ENCODE measurements at places on chromosomes 3 and 15.

- peak; percentile 59 for DNase-seq
Observed at GRCh38 chr3:184154885-184155643, at the start of gene DVL3. TSS of gene DVL3 (plus strand) at chr3:184155377. CDS start at chr3:184155636, 259 bp downstream.

- DNase-seq = no peak
Observed at GRCh38 chr15:24944954-24945353, 9.8 kb upstream of the SNRPN start.

- no peak for DNase-seq
Observed at GRCh38 chr15:71549091-71549490, 261.3 kb upstream of the NR2E3 start.

- DNase-seq = no peak
Observed at GRCh38 chr3:15831927-15832326, 34.1 kb upstream of the ANKRD28 start.

- peak; percentile 34 for DNase-seq
Observed at GRCh38 chr3:178001670-178002101, 534.5 kb upstream of the KCNMB2 start.

GRCh38 chr3:52109611-52110301 is 44.5 kb downstream of the POC1A start:
- no peak for DNase-seq

- no peak for DNase-seq
Observed at GRCh38 chr3:71891483-71891882, 106.5 kb upstream of the PROK2 start.

- DNase-seq = no peak
Observed at GRCh38 chr3:182364723-182365650, 428.3 kb upstream of the ATP11B start.

DNA sequence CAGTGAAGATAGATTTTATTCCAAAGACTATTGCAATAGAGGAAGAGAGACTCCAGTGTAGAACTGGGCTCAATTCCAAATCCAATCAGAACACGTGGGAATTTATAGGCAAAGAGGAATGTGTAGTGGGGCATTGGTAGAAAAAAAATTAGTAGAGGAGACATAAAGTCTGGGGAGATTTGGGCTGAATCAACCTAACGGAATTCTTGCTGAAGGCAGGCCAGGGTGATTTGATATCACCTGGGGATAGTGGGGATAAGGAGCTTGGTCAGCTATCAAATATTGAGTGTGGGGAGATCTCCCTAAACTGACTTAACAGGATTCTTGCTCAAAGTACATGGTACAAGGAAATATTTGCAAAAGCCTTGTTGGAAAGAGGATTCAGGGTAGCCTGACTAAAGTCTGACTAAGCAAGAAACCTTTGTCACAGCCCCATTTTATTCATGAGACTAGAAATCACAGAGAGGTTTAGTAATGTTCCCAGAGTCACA is 29.6 kb downstream of the SST start:
- no peak for DNase-seq

GRCh38 chr15:74399511-74400312 is 32.3 kb upstream of the CYP11A1 start:
- DNase-seq = peak; percentile 35

- no peak for DNase-seq
Observed at GRCh38 chr3:45140141-45140769, 5.9 kb downstream of the CDCP1 start.

DNA sequence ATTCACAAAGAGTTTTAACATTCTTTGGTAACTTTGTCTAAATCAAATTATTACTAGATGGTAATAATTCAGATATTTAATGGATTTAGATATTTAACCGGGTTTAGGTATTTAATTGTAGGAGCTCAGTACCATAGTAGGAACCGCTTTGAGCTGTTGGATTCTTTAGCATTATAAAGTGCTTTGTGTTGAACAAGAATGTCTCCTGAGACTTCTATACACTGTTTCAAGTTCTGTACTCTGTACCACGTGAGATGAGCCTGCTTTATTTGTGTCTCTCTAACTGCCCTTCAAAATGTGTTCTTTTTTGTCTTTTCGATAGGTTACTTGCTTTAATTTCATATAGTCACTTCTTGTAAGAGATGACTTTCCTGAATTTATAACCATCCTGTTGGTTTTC is 36.0 kb downstream of the ZFAND6 start:
- DNase-seq = no peak

DNA sequence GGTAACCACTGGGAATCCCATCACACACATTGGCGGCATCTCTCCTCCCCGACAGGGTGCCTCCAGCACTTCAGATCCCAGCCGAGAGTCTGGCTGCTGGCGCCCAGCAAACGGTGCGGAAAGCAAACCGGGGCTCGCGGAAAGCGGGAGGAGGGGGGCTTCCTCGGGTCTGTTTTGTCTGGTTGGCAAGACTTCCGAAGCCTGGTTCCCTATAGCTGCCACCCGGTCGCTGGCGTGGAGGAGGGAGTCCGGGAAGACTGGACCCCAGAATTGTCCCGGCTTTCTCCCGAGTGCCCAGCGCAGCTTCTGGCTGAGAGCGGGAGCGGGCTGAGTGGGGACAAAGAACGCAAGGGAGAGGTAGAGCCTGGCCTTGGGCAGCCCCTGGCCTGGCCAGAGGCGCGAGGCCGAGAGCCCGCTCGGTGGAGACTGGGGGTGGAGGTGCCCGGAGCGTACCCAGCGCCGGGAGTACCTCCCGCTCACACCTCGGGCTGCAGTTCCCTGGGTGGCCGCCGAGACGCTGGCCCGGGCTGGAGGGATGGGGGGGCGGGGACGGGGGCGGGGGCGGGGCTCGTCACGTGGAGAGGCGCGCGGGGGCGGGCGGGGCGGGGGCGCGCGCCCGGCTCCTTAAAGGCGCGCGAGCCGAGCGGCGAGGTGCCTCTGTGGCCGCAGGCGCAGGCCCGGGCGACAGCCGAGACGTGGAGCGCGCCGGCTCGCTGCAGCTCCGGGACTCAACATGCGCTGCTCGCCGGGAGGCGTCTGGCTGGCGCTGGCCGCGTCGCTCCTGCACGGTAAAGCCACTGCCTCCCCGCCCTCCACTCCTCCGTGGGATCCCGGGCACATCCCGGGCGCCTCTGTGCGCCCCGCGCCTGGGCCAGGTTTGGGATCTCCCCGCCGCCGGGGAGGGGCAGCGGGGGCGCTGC is at the start of gene CHRNA7:
CHRNA7 (plus strand) TSS at position 654 of the 920 bp plus-strand sequence; CDS start at position 734, 80 bp downstream.
- DNase-seq = no peak

GRCh38 chr3:31456373-31456772 is 76.4 kb upstream of the STT3B start:
- no peak for DNase-seq

DNA sequence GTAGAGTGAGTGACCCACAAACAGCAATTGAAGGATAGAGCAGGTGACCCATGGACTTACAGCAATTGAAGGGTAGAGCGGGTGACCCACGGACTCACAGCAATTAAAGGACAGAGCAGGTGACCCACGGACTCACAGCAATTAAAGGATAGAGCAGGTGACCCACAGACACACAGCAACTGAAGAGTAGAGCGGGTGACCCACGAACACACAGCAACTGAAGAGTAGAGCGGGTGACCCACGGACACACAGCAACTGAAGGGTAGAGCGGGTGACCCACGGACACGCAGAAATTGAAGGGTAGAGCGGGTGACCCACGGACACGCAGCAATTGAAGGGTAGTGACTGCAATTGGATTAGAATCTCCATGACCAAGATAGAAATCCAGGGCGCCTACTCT is 9.8 kb upstream of the TNK2 start:
- DNase-seq = no peak

GRCh38 chr3:20346916-20347315 is 160.9 kb upstream of the SGO1 start:
- DNase-seq = no peak

GRCh38 chr15:41169086-41169485 is 53.0 kb upstream of the INO80 start:
- no peak for DNase-seq

GRCh38 chr15:101368086-101368780 is 73.2 kb upstream of the SNRPA1 start:
- DNase-seq = no peak

GRCh38 chr3:30286811-30287210 is 319.6 kb upstream of the TGFBR2 start:
- no peak for DNase-seq

DNA sequence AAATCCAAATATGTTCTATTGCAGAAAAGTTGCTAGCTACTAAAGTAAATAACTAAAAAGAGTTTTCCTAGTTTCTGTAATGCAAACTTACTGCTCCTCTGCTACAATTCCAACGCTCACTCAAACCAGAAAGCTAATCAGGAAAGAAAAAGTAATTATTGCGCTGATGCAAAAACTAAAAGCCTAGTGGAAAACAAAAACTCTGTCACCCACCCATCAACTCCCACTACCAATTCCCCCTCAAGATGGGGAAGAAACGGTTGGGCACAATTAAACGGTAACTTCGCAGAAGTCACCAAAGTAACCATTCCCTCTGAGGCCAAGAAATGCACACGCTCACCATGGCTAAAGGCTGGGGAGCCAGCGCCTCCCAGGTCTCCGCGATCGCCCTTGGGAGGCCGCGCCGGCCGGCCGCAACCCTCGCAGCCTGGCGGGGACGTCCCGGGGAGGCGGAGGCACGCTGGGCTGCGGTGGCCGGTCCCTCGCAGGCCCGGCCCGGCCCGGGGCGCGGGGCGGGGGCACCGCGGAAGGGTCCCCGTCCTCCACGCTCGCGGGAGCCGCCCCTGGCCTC is 684 bp downstream of the SLTM start:
- no peak for DNase-seq

- DNase-seq = no peak
Observed at GRCh38 chr3:143895805-143896204, 47.5 kb upstream of the SLC9A9 start.

DNA sequence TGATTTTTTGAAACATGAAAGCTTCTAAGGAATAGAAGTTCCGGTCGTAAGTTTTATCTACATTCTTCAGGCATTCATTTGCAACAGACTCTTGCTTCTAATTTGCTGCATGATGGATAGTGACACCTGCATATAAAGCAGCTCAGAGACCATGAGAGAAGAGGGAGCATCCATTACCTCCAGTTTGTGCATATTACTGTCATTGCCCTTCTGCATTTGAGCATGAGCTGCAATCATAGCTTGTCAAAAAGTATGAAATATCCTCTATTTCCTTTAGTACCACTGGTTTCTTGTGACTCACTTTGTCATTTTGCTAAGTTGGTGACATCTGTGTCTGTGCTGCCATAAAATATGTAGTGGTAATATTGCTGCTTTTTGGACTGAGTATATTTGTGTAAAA is 160.1 kb upstream of the STAC start:
- no peak for DNase-seq

- DNase-seq = no peak
Observed at GRCh38 chr15:64045774-64046420, 388 bp downstream of the DAPK2 start.

DNA sequence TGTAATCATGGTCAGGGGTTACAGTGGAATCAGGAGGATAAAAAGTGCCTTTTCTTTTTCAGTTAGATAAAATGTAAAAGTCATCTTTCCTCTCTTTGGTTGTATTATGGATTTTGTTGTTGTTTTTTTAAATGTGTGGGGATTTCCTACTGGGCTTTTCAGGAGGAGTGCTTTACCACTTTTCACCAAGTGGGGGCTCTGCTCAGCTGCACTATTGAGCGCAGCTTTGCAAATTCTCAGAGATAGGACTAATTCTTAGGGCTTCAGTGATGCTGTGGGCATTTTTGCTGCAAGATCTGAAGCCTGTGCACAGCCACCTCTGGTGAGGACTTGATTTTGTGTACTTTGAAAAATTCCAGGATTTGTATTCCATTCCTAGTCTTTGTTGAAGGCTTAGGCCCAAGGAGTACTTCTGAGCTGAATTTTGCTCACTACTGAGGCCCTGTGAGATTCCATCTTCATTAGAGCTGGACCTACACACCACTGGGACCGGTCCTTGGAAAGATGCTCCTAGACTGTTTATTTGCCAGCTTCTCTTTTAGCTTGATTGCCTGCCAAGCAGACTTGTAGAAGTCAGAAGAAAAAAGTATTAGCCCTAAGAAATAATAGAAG is 7.5 kb downstream of the GNB5 start:
- DNase-seq = peak; percentile 50

GRCh38 chr3:71163198-71163918 is 420.2 kb downstream of the FOXP1 start:
- no peak for DNase-seq

DNA sequence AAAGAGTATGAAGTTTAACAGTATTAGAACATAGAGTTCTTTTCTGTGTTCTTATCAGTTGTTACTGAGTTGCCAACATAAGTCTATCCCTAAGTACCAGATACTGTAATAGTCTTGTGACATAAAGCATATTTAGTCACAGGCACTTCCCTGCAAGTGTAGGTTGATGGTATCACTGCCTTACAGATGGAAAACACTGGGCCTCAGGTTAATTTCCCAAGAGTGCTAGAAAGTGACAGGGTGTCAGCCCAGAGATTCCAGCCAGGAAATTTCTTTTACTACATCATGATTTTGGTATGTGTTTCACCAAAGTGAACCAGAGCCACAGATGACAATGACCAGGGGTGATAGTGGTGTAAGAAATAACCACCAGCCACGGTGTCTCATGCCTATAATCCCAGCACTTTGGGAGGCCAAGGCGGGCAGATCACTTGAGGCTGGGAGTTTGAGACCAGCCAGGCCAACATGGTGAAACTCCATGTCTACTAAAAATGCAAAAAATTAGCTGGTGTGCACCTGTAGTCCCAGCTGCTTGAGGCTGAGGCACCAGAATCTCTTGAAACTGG is 3.2 kb downstream of the EIF1B start:
- DNase-seq = no peak

DNA sequence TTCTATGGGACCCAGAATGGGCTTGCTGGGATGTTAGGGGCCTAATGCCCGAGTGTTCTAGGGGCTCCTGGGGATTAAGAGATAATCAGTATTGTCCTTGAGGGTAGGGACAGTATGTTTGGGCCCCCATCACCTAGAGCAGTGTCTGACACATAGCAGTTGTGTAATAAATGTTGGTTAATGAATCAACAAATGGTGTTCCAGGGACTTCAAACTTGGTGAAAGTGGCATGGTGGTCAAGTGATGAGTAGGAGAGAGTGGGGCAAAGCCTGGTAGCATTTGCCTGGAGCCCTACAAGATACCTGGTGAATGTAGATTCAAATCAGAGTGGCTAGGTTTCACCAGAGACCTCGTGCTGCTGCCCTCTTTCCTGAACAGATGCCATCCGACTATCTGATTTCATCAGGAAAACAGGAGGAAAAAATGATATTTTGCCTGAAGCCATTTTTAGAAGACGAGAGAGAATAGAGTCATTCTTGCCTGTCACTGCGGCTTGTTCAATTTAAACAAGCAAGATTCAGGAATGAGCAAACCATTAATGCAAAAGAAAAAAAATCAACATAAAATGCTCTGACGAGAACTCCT is 117.3 kb downstream of the RPL22L1 start:
- no peak for DNase-seq

DNA sequence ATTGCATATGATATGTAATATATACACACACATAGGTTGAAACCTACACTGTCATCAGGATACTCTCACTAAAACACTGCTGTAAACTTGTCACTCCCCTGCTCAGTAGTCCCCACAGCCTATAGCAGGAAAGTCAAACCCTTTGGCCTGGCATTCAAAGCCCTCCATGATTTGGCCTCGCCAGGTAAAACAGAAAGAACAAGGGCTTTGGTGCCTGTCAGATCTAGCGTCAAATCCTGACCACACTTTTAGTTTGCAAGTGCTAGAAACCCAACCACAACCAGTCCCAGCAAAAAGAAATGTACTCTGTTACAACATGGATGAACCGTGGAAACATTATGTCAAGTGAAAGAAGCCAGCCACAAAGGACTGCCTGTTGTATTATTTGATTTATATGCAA is 11.4 kb downstream of the CRABP1 start:
- no peak for DNase-seq

Measured in CD4-positive, alpha-beta T cell treated with Interleukin-10 for 1 hour (primary cell).